ENCODE measurements at places on chromosomes 1 and 21. TPM values are rescaled to one million over a fixed set of nuclear protein-coding genes. Genes with fewer than 3 reads are reported as not detected.

DNA sequence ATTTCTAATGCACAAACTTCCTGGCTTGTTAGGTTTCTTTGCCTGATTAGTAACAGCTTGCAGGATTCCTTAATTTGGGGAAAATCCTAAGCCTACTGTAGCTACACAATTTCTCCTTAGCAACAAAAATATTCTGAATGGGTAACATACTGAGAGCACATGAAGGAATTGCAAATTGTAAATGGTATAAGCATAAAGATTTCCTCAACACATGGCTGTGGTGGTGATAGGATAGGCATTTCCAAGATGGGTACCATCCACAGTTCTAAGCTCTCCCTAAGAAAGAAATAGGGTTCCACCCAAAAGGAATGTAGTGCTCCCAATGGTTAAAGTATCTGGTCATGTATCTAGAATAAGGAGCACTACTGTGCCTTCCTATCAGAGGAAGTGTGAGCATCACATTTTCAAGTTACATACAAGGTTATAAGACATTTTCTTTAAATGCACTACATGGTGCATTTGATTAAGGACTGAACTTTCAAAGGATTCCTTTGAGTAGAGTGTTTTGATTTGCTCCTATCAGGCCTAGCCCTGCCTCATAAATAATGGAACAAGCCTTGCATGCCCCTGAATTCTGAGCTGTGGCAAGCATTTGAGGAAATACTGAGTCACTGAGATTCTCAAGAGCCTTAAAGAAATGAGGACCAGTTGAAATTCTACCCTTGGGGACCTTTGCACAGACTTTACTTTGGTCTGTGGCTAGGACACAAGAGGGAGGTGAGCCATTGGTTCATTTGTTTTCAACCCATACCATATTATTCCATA lies 286.4 kb downstream of the PTBP2 start:
- peak; percentile 13 for DNase-seq

DNA sequence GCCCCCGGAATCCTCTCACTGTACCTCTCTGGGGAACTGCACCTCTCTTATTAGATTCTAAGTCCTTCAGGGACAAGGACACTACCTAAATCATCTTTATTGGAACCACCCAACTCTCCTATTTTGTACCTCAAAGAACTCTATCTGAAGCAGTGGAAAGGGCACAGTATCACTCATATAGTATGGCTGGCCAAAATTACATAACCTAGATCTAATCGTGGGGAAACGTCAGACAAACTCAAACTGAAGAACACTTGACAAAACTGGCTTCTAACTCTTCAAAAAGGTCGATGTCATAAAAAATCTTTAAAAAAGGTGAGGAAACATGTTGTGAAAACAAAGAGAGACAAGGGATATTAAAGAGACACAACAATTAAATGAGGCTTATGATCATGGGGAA lies 210.0 kb downstream of the SLC45A1 start:
- DNase-seq = no peak

Gene PRRX1
- total RNA-seq = not detected

GRCh38 chr21:42227909-42228708 lies 9.2 kb downstream of the ABCG1 start:
- DNase-seq = peak; percentile 71

Gene TMPRSS2
- total RNA-seq = 17.0 TPM

Gene LMO4
- 58.3 TPM for total RNA-seq

DNA sequence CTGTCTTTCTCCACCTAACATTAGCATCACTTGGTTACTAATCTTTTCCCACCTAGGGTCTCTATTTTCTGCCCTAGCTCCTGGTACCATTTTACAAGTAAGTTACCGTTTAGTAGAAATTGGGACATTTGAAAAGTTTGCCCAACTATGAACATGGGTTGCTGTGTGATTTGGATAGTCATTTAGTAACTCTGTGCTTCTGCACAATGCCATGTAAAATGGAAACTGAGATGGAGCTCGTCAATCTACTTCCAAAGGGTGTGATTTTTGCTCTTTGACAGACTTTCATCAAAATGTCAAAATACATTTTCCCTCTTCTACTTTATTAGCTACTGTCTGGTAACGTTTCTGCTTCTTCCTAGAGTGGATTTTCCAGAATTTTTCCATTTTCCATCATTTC lies 381.5 kb upstream of the B3GALT2 start:
- no peak for DNase-seq

DNA sequence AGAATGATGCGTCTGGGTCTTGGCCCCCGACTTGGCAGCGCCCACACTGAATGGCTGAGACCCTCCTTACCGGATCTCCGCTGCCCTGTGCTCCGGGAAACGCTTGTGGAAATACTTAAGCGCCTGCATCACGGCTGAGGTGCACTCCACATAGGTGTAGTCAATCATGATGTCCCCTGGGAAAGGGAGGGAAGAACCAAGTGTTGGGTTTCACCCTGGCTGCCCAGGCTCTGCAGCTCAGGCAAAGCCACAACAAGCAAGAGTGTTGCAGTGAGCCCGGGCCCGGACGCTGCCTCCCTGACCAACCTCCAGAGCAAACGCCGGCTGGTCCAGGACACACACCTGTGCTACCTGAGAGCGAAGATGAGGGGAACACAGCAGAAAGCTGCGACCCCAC lies 21.5 kb upstream of the SPATC1L start:
- DNase-seq = no peak

DNA sequence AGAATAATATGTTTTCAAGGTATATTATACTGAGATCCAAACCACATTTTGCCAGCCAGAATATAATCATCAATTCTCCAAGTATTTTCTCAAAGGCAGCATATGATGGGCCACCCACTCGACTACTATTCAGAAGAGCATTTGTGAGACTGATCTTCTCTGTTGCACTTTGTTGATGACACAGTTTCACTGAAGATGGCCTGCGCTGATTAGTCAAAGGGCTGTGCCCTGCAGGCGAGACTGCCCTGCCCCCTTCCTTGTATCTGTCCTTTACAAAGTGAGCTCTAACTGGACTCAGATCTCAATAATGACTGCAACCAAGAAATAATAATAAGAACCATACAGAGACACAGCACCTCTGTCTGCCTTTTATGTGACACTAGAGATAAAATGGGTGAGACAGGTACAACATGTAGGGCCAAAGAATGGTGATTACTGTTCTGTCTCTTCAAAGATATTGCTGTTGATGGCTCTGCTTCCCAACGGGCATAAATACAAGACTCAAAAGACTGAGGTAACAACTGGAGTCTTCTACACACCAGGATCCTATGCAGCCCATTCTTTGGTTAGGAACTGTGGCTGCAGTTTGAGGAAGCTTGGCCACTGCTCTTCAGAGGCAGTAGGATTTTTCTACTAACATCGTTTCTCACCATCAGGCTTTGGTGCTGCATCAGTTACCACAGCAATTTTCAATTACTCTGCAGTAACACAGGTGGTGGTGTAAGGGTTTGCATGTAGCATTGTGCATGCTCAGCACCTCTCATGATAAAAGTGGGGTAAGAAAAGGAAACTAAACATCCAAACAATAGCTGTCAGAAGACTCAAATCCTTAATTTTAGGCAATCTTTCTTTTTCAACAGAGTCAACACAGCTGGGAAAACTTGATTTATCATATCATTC lies 481.1 kb downstream of the PTBP2 start:
- no peak for DNase-seq

Gene TMEM234
- 19.8 TPM for total RNA-seq

DNA sequence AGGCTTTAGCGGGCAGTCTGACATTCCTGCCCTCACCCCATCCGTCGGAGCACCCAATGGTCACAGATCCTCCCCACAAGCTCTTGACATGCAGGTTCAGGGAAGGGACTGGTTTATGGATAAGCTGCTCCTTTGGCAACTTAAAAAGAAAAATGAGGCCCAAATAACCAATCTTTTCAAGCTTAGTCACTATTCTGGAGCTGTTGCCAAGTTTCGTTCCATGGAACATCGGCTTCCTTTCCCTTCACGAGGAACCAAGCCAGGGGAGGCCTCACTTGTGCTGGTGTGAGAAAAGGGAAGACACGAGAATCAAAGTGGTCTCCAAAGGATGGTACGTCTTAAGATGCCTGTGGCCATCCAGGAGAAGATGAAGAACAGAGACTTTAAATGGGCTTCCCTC lies 46.1 kb upstream of the LPAR3 start:
- no peak for DNase-seq

Gene C1orf56
- total RNA-seq = 0.52 TPM

Gene ACTL8
- total RNA-seq = not detected

Gene EPHB2
- total RNA-seq = 136 TPM

- DNase-seq = no peak
Measured at GRCh38 chr21:35083246-35083645, 34.1 kb upstream of the RUNX1 start.

Gene RHCE
- 0.15 TPM for total RNA-seq

Gene FAM72D
- total RNA-seq = 0.15 TPM

Gene TFF2
- not detected for total RNA-seq

DNA sequence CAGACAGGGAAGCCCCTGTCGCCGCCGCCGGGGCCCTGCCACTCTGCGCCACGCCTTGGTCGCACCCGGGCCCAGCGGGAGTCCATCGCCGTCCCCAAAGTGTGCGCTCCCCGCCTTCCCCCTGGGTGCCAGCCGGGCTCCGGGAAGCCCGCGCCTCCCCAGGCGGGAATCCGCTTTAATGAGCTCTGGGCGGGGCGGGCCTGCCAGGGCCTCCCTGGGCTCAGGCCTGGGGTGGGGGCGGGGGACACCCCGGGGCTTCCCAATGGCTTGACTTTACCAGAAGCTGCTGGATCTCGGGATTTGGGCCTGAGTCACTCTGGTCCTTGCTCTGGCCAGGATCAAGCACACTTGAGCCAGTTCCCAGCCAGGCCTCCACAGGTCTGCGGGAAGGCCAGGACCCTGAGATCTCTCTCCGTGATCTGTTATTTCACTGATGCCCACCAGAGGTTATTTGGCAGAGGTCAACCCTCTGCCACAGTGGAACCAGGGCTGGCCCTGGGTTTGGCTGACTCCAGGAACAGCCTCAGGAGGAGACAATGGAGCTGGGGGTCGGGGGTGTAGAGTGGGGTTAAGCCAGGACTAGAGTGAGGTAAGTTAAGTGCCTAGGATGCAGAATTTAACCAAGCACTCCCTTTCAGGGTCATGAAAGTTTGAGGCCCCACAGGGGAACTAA lies 178.4 kb upstream of the EDN2 start:
- peak; percentile 84 for DNase-seq

- no peak for DNase-seq
Measured at GRCh38 chr1:109721042-109721441, 9.0 kb downstream of the GSTM5 start.

- DNase-seq = no peak
Measured at GRCh38 chr1:230429067-230429735, 3.1 kb upstream of the PGBD5 start.

DNA sequence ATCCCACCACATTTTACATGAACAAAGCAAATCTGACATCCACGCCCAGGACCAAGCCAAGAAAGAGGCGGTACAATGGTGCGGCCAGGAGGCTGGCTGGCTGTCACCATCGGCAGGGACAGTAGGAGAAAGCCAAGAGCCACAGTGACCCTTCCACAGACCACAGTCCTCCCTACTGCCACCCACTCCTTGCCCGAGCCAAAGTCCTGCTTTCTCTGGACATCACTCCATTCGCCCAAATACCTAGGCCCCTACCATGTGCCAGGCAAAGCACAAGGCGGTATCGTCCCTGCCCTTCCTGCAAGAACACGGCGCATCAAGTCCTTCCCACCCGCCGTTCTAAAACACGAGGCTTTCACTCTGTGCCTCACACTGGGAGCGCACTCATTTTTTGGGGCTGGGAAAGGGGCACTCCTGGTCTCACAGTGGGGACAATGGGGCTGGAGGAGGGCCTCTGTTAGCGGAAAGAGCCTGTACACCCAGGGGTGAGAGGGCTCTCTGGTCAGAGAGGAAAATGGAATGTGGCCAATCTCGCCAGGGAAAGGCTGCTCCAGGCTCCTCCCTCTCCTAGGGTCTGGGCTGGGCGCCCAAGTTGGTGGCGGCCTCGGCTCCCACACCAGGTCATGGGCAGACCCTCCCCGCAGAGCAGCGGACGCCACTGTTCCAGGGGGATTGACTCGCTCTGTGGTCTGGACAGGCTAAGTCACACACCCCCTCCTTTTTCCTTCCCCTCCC lies 26.5 kb downstream of the SSBP3 start:
- no peak for DNase-seq
